ENCODE measurements at places on chromosomes 11 and 22. TPM values are rescaled to one million over a fixed set of nuclear protein-coding genes. Genes with fewer than 3 reads are reported as not detected.

DNA sequence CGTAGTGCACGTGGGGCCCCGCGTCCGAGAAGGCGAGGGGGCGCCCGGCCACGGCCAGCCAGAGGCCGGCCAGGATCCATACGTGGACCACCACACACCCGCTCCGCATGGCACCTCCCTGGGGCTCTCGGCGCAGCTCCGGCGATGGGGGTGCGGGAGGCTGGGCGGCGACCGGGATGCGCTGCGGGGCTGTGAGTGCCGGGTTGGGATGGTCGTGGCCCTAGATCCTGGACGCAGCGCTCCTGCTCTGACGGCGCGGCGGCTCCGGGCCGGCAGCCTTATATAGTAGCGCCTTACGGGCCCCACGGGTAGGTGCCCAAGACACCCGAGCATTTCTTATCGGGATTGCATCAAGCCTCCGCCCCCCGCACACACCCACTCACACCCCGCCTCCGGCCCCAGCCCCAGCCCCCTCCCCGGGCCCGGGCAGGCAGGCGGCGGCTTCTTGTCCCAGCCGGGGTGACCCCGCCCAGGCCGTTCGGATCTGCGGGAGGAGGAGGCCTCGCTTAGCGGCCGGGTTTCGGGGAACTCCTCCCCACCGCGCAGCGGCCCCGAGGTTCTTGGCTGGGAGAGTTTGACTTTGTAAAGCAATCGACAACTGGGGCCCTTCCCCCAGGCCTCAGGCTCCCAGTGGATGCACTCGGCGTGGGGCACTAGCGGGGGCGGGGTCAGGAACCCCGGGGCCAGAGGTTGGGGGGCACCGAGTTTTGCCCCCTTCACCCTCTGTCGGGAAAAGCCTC is at the start of gene FGF19:
FGF19 (minus strand) TSS at position 255 of the 740 bp plus-strand sequence; CDS start at position 109, 146 bp downstream.
- H3K4me1 ChIP-seq = peaks cover 2% of the 10 kb centered on the region
- peak within 1 kb of the TSS; percentile 62 for H3K4me3 ChIP-seq
- H3K36me3 ChIP-seq = no peaks in the 10 kb centered on the region
- H3K27ac ChIP-seq = no peak within 1 kb of the TSS
- peaks cover 46% of the 10 kb centered on the region for H3K27me3 ChIP-seq
- DNase-seq = no peak

Gene APOL5
- total RNA-seq = not detected

- H3K27me3 ChIP-seq = peaks cover 84% of the 10 kb centered on the region
- DNase-seq = no peak
- H3K27ac ChIP-seq = no peak overlapping the region
- H3K36me3 ChIP-seq = peaks cover 2% of the 10 kb centered on the region
Measured at GRCh38 chr11:125397421-125397820, 98.6 kb downstream of the FEZ1 start.

DNA sequence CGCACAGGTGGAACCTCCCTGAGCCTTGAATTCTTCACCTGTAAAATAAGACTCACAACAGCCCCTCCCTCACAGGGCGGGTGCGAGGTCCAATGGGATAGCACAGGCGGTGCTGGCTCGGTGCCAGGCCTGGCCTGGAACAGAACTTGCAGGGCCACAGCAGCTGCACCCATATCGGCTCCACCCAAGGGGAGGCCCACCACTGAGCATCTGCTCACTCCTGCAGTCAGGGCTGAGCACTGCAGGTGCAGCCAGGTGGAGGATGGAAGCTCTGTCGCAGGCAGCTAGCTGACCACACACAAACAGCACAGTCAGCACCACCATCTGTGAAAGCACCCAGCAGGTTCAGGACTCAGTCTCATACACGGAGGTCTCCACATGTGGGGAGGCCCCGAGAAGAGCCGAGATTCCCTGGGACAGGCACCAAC is 19.6 kb downstream of the VPS37C start:
- H3K27me3 ChIP-seq = no peaks in the 10 kb centered on the region
- peaks cover 3% of the 10 kb centered on the region for H3K36me3 ChIP-seq
- no peak overlapping the region for H3K27ac ChIP-seq
- no peak overlapping the region for H3K4me3 ChIP-seq
- H3K4me1 ChIP-seq = peaks cover 18% of the 10 kb centered on the region

GRCh38 chr11:19601235-19601634 is 111.4 kb upstream of the NAV2 start:
- no peak overlapping the region for H3K27ac ChIP-seq
- peak overlapping the region; percentile 13 for H3K4me3 ChIP-seq
- no peaks in the 10 kb centered on the region for H3K4me1 ChIP-seq
- peaks cover 3% of the 10 kb centered on the region for H3K36me3 ChIP-seq
- DNase-seq = no peak

DNA sequence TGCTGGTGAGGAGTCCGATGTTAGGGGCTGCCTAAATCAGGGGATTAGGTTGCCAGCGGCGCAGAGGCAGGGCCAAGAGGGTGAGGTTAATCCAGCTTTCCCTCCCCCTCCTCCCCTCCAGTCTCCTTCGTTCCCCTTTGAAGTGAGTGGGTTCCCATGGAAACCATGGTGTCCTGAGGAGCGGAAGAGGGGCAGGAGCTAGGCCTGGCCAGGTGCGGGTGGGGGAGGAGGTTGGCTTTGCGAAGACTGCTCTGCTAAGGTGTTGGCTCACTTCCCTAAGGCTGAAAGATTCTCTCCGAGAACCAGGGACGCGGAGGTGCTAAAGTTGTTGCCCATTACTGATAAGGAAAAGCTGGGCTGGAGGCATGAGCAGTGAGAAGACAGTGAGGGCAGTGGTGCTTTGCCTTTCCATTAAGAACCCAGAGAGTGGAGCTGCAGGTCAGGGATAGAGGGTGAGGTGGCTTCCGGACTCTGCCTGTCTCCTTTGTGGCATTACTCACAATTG is 124.6 kb downstream of the FEZ1 start:
- H3K36me3 ChIP-seq = peaks cover 4% of the 10 kb centered on the region
- H3K27ac ChIP-seq = no peak overlapping the region
- no peak for DNase-seq

All from T-helper 17 cell (primary cell).